ENCODE measurements at places on chromosomes 7 and 10. TPM values are rescaled to one million over a fixed set of nuclear protein-coding genes. Genes with fewer than 3 reads are reported as not detected.

The UCN3 gene
- 0.11 TPM for polyA plus RNA-seq

The AGAP5 gene
- 2.5 TPM for polyA plus RNA-seq

The SORBS1 gene
- 0.73 TPM for polyA plus RNA-seq

The CYP2W1 gene
- polyA plus RNA-seq = not detected

The VWDE gene
- polyA plus RNA-seq = 0.59 TPM

The EPHB6 gene
- 0.22 TPM for polyA plus RNA-seq

The AZGP1 gene
- not detected for polyA plus RNA-seq

The NCF1 gene
- polyA plus RNA-seq = not detected

The TMEM213 gene
- not detected for polyA plus RNA-seq

DNA sequence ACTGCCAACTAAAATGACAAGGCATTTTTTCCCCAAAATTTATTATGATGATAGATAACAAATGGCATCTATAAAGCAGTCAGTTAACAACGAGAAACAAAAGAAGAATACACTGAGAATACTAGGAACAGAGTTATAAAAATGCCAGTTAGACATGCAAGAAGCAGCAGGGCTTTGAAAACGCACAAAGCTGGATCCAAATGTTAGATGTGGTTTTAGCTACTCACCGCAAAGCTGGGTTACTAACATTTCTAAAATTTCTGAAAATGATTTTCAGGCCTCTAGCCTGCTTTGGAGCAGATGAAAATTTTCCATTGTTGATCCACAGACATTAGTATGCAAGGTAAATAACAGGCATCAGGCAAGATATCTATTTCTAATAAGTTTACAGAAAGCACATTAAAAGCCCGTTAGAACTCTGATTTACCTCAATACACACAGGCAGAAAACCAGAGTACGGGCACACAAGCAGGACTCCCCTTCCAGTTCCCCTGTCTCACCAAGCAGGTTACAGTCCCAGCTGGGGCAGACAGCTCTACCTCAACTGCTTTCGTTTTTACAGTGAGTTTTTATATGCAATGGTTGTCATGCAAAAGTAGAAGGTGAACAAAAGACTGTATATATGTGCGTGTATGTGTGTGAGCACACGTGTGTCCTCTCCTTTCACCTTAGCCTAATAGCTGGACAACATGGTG, 37.9 kb downstream of the GLI3 start:
- DNase-seq = no peak

- DNase-seq = no peak
These were observed 120.1 kb downstream of the SVOPL start for GRCh38 chr7:138581065-138581464.

- no peak for DNase-seq
These were observed 969.6 kb downstream of the LRMDA start for GRCh38 chr10:76401006-76401405.

DNA sequence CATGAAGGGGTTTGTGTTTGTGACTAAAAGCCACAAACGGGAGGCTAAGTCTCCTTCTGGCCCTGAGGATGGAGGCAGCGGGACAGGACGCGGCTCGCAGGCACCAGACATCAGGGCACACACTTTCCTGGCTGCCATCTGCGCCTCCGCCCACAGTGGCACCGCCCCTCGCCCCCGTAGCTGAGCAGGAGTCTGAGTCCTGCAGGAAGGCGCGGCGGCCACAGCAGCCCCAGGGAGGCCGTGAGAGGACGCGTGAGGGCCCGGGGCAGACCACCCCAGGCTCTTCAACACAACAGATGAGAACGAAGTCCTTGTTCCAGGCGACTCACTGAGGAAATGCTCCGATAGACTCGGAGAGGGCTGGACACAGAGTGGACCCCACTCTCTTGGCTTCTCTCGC, 6.6 kb downstream of the ADGRA1 start:
- DNase-seq = no peak

DNA sequence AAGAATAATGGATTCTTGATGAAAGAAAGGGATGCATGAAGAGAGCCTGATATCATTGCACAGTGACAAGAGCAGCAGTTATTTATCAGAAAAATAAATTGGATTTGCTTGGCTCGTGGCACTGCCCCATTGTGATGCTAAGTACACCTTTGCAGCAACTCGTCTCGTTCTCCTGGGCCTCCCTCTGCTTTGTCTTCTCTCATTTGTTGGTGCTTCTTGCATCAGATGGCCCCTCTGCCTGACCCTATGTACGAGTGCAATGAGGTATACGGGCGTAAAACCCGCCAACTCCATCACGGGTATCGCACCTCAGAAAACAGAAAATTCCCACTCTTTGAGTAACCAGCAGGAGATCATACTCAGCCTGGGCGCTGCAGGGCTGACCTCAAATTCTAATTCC, 107.2 kb upstream of the C10orf90 start:
- DNase-seq = no peak

GRCh38 chr10:57338823-57339558, 928.7 kb downstream of the IPMK start:
- peak; percentile 18 for DNase-seq

- DNase-seq = peak; percentile 39
These were observed 101.1 kb upstream of the TARP start for GRCh38 chr7:38374507-38374906.

- DNase-seq = peak; percentile 48
These were observed 26.7 kb downstream of the ERCC6 start for GRCh38 chr10:49512121-49512809.

DNA sequence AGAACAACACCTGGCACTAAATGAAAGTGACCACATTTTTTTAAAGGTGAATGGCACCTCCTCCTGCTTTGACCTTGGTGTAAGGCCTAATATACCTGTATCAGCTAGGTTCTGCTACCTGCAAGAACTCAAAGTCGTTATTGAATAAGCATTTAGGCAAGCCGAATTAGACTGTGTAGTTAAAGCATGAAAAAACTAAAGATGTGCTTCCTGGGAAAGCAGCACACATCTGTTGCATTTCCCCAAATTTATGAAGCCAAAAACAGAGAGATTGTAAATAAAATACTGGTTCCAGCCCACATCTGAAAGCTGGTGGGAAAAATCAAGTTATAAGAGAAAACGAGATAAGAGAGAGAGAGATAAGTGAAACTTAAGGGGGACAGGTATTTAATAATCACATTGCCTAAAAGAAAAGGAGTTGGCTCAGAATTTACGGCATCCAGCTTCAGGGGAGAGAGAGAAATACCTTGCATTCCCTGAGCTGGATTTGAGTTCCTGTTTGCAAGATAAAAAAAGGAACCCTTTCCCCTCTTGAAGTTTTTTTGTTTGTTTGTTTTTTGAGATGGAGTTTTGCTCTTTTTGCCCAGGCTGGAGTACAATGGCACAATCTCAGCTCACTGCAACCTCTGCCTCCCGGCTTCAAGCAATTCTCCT, 1.8 kb upstream of the XPNPEP1 start:
- no peak for DNase-seq

DNA sequence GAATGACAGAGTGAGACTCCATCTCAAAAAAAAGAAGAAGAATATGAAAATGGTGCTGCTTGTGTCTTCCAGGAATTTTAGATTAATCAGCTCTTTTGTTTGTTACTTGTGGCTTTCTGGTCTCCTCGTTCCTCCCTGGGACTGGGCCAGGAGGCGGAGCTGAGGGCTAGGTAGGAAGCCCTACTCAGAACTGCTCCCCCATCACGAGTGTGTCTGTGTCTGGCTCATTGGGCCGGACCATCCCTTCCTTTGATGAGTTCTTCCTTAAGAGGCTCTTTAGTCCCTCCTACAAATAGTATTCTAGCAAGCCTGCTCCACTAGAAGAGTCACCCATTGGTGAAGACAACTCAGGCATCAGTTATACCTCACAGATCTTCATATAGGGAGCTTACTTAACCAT, 56.8 kb upstream of the YAE1 start:
- DNase-seq = no peak

GRCh38 chr7:24545215-24545614, 28.0 kb upstream of the PALS2 start:
- no peak for DNase-seq

- no peak for DNase-seq
These were observed 2.7 kb downstream of the MUC3A start for GRCh38 chr7:100951888-100952560.

DNA sequence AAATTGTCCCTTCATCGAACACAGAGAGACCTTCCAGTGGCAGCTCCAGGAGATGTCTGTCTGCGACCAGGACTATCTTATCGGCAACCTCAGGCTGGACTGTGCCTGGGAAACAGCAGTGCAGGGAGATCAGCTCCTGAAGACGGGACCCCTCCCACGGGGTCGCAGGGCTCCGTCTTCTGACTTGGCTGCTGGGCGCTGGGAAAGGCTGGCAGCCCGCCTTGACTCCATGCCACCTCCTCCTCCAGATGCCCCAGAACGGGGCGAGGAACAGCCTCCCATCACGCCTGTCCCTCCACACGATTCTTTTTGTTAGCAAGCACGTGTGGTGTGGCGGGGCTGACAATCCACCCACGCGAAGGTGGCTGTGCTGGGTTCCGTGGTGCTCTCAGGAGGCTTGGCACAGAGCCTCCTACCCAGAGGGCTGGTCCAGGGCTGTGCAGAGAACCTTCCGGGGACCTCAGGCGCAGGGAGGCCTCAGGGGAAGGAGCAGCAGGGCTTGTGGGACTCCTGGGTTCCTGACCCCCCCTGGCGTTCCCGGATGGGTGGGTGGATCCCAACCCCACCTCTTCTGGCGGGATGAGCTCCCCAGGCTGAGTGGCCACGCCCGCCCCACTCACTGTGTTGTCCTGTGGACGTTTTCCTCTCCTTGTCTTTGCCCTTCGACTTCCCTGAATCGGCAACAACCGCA, 47.6 kb upstream of the NKX6-2 start:
- DNase-seq = no peak

- no peak for DNase-seq
These were observed 47.4 kb downstream of the GRB10 start for GRCh38 chr7:50735333-50735732.
